ENCODE measurements at places on chromosomes 2 and 18.

DNA sequence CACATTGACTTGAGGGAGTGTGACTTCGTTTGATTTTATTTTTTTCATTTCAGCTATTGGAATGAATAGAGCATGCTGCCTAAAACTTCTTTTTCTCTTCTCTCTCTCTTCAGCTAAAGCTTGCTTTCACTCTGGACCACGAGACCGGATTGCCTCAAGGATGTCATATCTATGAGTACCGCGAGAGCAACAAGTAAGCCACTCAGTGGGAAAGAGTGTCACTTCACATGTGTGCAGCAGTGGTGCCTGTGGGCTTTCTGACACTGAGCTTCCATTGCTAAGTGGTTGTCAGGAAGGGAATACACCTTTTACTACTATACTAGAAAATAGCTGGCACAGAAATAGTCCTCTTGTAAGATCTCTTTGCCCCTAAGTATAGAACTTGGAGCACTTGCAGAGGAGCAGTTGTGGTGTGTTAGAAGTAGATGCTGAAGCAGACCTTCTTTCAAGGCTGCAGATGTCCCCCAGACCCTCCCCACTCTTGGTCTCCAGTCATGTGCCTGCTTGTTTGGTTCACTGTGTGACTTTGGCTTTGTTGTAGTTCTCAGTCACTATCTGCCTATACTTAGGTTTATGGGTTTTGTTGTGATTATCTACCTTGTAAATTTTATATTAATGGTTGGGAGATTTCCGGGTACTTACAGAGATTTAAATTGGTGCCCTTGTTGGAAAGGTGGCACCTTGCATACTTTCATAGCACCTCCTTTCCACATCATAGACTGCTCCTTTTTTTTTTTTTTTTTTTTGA lies 78.5 kb upstream of the ALPP start:
- DNase-seq = no peak

- DNase-seq = no peak
These were observed 473.1 kb upstream of the TCF4 start for GRCh38 chr18:56060967-56061541.

DNA sequence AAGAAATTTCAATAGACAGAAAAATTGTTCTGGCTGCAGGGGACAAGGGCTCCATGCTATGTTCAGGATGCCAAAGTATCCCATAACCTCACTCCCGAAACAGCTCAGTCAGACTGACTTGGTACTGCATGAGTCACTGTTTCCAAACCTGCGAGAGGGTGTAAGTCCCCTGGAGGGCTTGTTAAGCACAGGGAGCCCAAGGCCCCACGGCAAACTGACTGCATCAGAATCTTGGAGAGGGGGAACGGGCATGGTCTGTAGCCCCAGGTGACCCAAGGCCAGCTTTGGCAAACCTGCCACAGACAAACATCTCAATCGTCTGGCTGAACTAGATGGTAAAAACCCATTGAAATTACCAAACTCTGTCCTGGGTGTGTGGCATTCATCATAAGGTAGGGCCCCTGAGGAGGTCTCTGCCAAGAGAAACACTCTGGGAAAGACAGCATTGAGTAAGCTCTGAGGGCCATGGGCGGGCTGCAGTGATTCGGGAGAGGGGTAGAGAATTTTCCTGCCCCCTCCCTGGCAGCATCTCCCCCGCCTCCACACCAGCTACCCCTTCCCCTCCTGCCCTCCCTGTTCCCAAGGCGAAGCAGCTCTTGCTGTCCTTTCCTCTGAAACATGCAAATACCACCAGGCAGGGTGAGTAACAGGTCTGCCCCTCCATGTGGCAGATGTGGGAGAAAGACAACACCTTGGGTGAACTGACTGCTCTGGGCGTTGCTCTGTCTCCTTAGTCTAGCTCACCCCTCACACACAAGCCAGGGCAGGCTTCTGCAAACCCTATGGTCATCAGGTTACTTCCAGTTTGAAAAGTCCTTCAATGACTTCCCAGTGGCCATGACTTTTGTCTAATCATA lies 274.7 kb upstream of the SIX2 start:
- no peak for DNase-seq

GRCh38 chr2:85734942-85735608 lies 18.7 kb upstream of the ATOH8 start:
- DNase-seq = no peak

- no peak for DNase-seq
These were observed 9.1 kb upstream of the FAM124B start for GRCh38 chr2:224410946-224411561.

- no peak for DNase-seq
These were observed 97.4 kb downstream of the DDX1 start for GRCh38 chr2:15688924-15689568.

GRCh38 chr2:121771976-121772742 lies 16.7 kb downstream of the TSN start:
- no peak for DNase-seq

- DNase-seq = no peak
These were observed 137.5 kb downstream of the NDUFA10 start for GRCh38 chr2:239887604-239888003.

GRCh38 chr2:9308186-9308955 lies 101.8 kb downstream of the ASAP2 start:
- DNase-seq = no peak

- DNase-seq = no peak
These were observed 1138.2 kb upstream of the TMEFF2 start for GRCh38 chr2:193332941-193333340.

GRCh38 chr2:55014962-55015939 lies 35.0 kb downstream of the RTN4 start:
- DNase-seq = no peak

DNA sequence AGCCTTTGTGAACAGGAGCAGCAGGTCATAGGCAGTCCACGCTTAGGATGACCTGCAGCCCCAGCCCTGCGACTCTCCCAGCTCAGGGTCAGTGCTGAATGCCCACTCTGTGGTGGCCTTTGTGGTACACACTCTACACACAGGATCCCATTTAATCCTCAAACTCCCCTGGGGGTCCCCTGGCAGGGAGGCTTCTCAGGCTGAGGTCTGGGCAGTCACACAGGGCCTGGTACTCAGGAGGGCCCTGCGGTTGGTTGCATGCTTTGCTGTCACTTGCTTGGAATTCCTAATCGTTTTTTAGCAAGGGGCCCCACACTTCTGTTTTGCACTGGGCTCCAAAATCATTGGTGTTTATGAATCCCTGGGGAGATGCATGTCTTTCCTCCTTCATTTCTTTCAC lies 113.0 kb downstream of the EML6 start:
- DNase-seq = no peak

GRCh38 chr2:173458991-173459780 lies 104.5 kb downstream of the CDCA7 start:
- DNase-seq = no peak

DNA sequence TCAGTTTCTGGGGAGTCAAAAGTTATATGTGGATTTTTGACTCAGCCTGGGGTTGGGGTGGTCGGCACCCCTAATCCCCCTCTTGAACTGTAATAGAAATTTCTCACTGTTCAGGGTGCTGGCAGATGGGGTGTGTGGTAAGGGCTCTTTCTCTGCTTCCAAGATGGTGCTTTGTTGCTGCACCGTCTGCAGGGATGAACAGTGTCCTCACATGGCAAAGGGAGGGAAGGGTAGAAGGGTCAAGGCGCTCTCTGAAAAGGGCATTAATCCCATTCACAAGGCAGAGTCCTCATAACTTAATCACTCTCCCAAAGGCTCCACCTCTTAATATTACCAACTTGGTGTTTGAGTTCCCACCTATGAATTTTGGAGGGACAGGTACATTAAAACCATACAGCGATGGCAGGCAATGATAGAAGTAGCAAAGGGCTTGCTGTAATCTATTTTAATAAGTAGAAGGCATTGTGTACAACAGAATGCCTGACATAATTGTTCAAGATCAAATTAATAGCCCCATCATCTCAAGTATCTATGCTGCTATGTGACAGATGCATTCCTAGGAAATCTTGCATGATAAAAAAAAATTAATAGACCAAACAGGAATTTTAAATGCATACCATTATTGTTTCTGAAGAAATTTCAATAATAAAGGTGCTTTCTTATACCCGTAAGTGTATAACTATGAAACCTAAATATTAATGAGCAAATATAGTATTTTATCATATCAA lies 28.1 kb downstream of the MMADHC start:
- no peak for DNase-seq

DNA sequence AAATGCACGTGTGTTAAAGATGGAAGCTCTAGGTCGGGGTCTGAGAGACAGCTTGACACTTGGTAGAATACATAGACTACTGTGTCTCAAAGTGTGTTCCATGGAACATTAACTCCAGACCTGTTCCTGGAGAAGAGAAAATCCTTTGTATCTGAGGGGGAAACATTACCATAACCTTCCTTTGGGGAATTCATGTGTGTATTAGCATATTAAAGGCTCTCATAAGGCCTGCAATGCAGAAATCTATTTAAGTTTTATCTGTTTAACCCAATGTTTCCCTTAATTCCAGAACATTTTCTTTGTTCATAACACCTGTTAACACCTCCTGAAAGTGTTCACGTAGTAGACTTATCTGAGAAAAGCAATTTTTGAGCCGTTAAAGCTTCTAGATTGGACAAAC lies 99.5 kb downstream of the PLB1 start:
- no peak for DNase-seq

- no peak for DNase-seq
These were observed 210.5 kb upstream of the PIK3C3 start for GRCh38 chr18:41744421-41745030.

GRCh38 chr2:128421861-128422311 lies 103.2 kb upstream of the HS6ST1 start:
- no peak for DNase-seq
